Activated T-cell treated with anti-CD3 and anti-CD28 coated beads for 24 hours (primary cell): ENCODE measurements at places on chromosomes 4 and X.

GRCh38 chr4:38145033-38145678 is 185.0 kb downstream of the PTTG2 start:
- no peak for DNase-seq

DNA sequence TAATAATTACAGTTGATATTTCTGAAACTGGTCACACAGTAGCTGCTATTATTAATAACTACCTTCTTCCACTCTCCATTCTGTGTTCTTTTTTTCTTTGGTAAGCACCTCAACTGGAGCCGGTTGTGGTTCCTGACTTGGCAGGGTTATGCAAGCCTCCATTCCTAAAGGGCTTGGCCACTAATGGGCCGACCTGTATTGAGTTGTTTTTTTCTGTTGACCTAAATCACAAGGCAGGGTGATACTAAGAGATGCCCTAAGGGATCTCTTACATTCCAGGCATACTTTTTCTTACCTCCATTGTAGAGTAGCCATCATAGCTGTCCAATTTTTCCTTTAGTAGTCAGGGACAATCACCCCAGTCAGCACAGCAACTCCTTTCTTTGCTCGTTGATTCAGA is 1295.8 kb upstream of the ADGRL3 start:
- DNase-seq = no peak

- no peak for DNase-seq
Measured at GRCh38 chr4:6542951-6543350, 32.0 kb upstream of the MAN2B2 start.

DNA sequence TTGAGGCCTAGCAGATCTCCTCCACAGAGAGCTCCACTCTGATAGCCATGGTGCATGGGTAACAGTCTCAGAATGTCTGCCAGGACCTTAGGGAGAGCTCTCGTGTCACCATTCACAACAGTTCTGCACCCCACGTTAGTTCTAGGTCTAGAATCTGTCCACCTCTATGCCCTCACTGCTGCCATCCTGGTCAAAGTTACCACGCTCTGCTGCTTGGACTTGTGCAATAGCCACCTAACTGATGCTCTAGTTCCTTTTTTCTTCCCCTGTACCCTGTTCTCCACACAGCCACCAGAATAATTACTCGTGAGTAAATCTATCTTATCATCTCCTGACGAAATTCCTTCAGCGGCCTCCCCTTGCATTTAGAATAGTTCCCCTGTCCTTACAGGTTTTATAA is 268.8 kb upstream of the GATB start:
- no peak for DNase-seq

DNA sequence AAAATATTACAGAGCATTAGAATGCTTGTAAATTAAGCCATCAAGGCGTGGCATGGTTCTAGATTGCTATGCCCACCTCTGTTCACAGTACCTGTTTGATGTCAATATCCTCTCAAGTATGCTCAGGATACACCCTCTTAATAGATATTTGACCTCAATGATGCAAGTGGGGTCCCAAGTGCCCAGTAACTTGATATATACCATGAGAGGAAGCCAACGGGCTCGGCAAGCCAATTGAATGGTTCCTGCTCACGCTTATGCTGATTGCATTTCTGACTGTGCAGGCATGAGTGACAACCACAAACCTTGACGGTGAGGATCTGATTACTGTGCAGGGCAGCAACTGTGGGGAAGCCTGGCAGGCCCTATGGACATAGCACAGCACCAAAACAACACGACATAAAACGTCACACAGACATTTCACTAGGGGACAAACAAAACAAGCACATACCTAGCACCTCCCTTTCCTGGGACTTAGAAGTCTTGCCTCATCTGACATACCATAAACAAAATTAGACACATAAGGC is 179.1 kb upstream of the ETNPPL start:
- DNase-seq = no peak
